BE2C (cell line): ENCODE measurements at places on chromosomes 4 and X.

GRCh38 chrX:20596856-20597255 lies 330.1 kb upstream of the RPS6KA3 start:
- DNase-seq: no peak

GRCh38 chr4:80112236-80112635 lies 39.2 kb upstream of the ANTXR2 start:
- DNase-seq: no peak

GRCh38 chrX:51614353-51615012 lies 4.2 kb downstream of the CENPVL3 start:
- peak; percentile 3 for DNase-seq

DNA sequence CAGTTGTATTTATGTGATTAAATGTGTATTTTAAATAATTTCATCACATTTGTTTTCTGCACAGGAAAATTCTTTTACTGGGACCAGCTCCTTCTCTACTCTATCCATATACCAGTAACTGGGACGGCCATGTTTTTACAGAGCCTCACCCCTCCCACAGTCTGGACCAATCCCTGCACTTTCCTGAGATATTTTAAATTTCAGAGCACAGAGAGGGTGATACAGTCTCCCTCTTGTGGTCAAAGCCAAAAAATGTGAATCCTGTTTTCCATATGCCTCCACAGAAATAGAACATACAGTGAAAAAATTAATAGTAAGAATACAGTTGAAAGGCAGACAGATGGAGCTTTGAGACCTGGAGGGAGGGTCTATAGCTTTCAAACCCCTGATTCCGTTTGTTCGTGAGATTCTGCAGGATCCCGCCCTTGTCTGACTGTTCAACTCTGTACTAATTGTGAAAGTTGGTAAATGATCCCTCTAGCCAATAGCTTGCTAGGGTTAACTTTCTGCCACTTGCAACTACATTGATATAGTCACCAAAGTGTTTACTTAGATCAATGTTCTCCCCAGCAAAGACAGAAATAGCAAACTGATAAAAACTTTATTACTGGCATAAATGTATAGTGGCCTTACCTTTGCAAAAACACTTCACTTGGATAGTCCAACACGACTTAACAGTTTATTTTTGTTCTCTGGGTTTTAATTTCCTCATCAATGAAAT lies 172.2 kb downstream of the PPARGC1A start:
- peak; percentile 46 for DNase-seq

- no peak for DNase-seq
Observed at GRCh38 chrX:10677490-10677889, 57.1 kb upstream of the MID1 start.

DNA sequence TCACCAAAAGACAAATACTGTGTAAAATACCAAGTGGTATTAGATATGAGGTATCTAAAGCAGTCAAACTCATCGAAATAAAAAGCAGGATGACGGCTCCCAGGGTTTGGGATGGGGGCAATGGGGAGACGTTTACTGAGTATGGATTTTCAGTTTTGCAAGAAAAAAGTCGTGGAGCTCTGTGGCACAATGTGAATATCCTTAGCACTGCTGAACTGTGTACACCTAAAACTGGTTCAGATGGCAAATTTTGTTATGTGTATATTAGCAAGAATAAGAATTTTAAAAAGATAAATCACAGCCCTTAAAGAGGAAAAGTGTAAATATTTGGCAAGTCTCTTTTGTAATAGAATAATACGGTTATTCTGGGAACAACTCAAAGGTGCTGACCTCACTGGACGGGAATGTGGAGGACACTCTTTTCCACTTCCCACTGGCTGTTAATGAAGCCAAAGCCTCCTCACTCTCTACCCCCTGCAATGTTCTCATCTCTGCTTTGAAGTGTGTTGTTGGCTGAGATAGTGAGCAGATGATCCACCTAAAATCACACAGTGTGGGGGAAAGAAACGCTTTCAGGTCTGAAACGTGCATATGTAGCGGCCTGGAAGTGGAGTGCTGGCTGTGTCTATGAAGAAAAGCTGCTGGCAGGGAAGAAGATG lies 49.2 kb downstream of the SEL1L3 start:
- DNase-seq: no peak

DNA sequence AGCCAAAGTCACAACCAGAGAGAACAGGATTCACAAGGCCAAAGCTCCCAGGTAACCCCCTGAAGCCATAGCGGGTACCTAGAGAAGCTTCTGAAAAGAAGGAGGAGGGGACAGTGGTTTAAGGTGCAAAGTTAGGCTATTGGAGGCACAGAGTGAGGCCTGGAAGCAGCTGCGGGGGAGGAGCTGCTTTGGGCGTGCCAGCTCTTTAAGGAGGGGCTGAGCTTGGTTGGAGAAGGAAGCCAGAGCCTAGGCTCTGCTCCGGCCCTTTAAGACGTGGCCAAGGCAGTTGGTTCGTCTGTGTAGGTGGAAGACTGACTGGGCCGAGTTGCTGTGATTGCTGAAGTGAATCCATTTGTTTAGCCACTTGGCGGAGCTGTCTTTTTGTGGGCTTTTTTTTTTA lies 1.5 kb downstream of the KLF8 start:
- DNase-seq: no peak

DNA sequence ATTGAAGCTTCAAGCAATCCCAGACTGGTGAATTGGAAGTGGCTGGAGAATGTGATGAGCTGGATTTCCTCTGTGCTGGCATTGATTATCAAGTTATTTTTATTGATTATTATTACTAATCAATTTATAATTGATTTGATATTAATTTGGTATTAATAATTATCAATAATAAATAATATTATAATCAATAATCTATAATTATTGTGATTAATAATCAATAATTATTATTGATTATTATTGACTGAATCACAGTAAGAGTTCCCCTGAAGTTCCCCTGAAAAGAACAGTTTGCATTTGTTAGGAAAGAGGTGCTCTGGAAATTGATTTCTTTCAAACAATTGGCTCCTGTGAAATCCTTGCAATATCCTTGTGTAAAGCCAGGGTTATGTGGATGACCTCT lies 7.5 kb upstream of the FAM9A start:
- no peak for DNase-seq

DNA sequence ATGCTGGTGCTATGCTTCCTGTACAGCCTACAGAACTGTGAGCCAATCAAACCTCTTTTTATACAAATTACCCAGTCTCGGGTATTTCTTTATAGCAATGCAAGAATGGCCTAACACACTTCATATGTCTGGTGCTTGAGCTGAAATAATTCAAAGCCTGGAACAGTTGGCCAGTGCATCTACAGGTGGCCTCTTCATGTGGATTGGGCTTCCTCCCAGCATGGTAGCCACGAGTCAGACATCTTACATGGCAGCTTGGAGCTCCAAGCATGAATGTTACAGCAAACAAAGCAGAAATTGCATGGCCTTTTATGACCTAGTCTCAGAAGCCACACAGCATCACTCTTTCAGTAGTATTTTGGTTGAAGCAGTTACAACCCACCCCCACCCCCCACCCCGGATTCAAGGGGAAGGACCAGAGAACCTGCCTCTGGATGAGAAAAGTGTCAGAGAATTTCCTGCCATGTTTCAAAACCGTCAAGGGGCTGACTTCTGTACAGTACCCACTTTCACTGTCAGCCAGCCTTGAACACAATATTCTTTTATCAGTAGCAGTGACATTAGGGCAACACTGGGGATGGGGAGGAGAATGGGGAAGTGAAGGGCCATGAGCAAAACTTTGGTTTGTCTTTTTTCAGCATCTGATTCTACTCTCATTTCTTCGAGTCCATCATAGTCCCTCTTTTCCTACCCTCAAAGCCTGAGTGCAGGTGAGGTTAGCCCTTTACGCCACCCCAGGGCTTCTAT lies 368.7 kb downstream of the BCOR start:
- no peak for DNase-seq

DNA sequence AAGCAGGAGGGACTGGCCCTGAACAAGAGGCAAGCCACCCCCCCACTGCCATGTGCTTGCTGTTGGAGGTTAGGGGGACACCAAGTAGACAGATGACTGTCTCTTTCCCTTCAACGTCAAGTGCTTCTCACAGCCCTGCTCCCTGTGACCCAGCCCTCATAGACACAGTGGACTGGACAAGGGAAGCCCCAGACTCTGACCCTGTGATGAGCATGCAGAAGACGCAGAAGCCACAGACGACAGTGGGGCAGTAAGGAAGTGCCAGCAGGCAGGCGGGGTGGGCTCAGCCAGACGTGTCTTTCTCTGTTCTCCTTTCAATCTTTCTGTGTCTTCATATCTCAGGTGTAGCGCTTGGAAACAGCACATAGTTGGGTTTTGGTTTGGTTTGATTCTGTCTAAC lies 2.4 kb upstream of the L1CAM start:
- DNase-seq: no peak

DNA sequence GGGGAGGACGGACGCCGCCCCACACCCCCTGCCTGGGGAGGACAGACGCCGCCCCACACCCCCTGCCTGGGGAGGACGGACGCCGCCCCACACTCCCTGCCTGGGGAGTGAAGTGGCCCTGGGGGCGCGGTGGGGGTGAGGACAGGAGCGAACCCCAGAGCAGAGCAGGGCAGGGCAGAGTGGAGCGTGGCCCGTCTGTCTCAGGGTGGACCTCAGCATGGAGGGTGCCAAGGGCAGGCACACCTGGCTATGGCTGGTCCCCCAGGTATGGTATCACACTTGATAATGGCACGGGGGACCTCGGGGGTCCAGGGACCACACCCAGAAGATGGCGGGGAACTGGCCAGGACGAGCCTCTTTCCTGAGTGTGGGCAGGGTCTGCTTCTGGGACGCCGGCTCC lies 9.6 kb downstream of the LRPAP1 start:
- no peak for DNase-seq

GRCh38 chrX:71634366-71634765 lies 16.1 kb upstream of the CXCR3 start:
- DNase-seq: no peak

DNA sequence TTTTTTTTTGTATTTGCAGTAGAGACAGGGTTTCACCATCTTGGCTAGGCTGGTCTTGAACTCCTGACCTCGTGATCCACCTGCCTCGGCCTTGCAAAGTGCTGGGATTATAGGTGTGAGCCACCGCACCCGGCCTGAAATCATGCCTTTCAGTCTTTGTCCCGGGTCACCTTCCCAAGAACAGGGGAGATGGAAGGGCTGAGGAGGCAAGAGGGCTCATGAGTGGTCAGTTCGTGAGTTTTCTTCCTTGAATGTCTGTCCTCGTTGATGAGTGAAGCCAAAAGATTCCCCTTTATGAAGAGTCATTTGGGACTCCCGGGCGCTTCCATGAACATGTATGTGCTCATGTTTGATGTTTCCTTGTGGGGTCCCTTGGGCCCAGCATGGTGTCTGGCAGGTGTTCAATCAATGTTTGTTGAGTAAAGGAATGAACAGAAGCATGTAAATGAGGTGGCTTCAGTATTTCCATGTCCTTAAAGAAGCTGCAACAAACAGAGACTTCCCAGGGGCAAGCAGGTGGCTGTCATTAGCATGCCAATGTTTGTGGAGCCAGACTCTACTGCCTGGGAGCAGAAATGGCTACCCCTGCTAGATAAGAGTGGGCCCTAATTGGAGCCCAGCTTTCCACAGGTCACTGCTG lies 3.4 kb upstream of the SEPTIN6 start:
- no peak for DNase-seq

DNA sequence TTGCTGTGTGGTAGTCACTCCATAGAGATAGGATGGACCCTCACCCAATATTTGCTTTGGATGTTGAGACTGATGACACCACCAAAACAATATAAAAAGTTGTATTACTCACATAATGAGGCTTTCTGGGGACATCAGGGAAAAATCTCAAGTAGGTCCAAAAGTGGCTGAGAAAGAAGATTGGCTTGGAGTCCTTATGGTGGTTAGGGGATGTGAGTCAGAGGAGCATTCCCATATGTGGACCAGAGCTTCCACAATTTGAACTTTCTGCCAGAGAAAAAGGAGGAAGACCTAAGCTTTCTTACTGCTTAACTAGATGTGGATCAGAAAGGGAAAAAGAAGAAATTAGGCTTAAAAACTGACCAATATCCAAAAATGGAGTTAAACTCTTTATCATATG lies 460.5 kb downstream of the SH3BGRL start:
- DNase-seq: no peak
